ENCODE measurements at places on chromosomes 5 and 9.

DNA sequence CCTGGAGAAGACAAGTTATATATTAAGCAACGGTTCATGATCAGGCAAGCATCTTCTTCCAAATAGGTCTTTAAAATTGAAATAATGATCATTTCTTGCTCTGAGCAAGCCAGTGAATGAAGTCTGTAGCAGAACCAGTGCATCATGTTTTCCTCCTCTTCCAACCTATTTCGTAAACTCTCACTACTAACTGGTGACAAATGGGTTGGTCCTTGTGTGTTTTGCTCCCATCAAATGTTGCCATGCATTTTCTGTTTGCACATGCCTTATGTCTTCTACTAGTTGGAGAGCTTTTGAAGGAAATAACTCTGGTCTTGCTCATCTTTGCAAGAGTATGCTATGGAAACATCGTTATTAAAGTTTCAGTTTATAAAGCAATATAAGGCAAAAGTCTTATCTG lies 37.2 kb upstream of the SPDL1 start:
- no peak for DNase-seq

- no peak for DNase-seq
Measured at GRCh38 chr9:98647236-98647635, 61.5 kb downstream of the GABBR2 start.

DNA sequence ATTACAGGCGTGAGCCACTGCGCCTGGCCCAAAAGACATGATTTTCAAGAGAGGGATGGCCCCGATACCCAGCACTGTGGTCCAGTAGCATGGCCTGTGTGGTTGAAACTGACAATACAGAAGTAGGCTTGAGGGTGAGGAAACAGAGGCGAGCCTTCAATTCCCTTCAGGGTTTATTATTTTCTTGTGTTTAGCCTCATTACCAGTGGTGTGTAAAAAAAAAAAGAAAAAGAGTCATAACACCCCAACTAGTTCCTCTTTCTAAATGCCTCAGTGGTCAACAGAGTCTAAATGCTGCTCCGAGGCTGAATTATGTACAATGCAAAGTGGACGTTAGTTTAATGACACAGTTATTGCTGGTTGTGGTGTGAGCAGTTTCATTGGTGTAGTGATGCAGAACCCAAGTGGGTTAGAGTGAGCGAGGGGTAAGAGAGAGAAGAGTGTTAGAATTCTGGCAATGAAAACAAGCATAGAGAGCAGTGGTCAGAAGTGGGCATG lies 58.8 kb downstream of the SNX30 start:
- no peak for DNase-seq

GRCh38 chr9:120767451-120767850 lies 25.8 kb downstream of the FBXW2 start:
- DNase-seq: no peak

DNA sequence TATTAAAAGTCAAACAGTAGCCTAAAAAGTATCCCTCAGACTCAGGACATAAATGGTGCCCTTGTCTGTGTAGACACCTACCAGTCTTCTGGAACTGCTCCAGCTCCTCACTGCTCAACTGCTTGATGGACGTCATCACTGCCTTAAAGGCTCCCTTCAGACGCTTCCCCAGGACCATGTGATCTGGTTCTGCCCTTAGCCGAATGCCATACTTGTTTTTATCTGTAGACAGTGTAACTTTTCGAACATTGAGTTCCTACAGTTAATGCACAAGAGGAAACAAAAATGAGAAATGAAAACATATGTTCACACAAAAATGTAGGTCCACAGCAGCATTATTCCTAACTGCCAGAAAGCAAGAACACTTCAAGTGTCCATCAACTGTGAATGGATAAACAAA lies 46.2 kb downstream of the IARS1 start:
- no peak for DNase-seq

- peak; percentile 44 for DNase-seq
Measured at GRCh38 chr5:134524272-134524825, 1.1 kb upstream of the JADE2 start.

DNA sequence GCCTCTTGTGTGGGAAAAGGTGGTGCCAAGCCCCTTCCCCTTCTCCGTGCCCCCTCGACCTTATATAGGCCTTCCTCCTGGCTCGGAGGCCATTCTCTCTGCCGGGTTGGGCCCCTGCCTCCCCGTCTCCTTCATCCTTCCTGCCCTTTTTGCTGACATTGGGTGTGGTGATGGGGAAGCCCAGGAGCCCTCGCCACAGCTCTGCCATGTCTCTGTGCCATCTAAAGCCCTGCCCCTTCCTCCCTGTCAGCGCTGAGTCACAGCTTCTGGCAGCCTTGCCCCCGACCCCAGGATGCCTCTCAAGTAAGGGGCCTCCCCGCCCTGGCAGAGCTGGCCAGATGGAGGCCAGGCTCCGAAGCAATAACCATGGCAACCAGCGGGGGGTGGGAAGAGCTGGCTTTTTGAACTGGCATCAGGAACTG lies 30.4 kb downstream of the JADE2 start:
- peak; percentile 57 for DNase-seq

- DNase-seq: no peak
Measured at GRCh38 chr5:66892716-66893115, 296.5 kb downstream of the MAST4 start.

- no peak for DNase-seq
Measured at GRCh38 chr9:113720495-113720894, 155.6 kb upstream of the ZNF618 start.

GRCh38 chr9:89788434-89788833 lies 183.6 kb downstream of the GADD45G start:
- DNase-seq: no peak

DNA sequence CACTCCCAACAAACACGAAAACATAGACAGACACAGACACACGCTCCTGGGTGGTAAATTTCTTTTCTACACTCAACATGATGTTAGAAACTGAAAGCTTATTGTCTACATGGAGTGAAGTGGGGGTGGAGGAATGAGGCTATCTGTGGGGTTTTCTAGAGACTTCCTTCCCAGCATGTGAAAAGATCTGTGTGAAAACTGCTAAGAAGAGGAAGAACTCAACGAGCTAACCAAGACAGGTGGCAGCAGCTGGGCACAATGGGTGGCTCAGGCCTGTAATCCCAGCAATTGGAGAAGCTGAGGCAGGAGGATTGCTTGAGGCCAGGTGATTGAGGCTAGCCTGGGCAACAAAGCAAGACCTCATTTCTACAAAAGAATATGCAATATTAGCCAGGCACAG lies 7.6 kb downstream of the FYB1 start:
- DNase-seq: no peak

GRCh38 chr5:28500511-28500910 lies 1462.1 kb upstream of the CDH9 start:
- DNase-seq: no peak

DNA sequence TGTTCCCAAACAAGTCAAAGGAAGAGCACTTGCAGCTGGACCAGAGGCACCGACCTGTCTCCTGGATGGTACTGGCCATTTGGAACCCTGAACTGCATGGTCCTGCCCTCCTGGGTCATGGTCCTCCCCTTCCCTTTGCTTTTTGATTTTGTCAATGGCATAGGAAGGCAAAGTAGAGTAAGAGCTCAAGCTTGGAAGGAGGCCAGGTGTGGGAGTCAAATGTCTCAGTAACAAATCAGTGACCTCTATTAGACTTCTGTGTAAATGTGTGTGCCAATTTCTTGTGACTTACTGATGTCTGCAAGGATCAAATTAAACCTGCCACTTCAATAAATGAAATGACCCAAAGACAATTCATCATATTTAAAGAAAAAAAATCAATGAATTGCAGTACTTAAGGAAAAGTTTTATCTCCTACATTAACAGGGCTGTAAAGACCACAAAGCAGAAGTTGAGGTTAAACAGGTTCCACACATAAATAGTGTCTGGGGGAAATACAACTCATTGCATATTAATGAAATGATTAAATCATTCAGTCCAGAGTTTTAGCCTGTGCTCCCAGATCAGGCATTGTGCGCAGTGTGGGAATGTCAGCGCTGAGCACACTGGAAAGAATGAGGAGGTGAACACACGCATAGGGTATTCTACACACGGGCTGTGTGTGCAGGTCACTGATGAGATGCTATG lies 32.7 kb downstream of the OSMR start:
- DNase-seq: no peak

GRCh38 chr5:152097128-152097527 lies 172.5 kb upstream of the GLRA1 start:
- DNase-seq: no peak

GRCh38 chr5:139394654-139395566 lies at the start of gene PROB1:
PROB1 (minus strand) TSS chr5:139395104; CDS start chr5:139395081, 23 bp downstream.
- DNase-seq: no peak

DNA sequence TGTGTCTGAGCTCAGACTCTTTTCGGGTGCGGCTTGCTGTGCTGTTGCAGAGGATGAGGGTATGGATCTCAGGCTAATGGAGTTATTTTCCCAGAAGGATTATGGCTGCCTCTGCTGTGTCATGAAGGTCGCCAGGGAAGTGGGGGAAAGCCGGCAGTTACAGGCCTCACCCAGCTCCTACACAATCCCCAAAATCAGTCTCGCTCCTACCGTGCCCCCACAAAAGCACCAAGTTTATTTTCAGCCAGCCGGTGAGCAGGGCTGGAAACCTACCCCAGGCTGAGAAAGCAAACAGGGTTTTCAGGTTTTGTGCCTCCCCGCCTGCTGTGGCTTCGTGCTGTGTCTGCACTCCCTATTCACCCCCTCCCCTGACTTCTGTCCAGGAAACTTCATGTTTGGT lies 113.3 kb downstream of the SLC24A2 start:
- no peak for DNase-seq

DNA sequence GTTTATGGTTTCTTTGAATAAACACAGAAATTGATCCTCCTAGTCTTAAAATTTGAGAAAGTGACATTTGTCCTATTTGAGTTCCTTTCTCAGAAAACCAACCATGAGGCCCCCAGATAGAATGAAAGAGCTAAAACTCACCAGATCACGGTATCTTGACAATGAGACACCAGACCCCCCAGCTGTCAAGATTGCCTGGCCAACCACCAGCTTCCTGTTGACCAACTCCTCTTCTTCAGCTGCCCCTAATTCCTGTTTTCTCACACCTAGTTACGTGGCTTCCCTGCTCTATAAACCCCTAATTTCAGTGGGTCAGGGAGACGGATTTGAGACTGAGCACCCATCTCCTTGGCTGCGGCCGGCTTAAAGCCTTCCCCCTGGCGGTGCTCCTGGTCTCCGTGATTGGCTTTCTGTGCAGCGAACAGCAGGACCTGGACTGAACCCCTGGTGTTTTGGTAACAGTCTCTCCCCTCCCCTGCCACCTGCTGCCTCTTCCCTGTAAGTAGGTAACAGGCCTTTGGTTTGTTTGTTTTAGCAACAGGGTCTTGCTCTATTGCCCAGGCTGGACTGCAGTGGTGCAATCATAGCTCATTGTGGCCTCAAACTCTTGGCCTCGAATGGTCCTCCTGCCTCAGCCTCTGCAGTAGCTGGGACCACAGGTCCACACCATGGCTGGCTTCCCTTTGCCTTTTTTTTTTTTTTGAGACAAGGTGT lies 4.8 kb upstream of the ENTPD2 start:
- no peak for DNase-seq

DNA sequence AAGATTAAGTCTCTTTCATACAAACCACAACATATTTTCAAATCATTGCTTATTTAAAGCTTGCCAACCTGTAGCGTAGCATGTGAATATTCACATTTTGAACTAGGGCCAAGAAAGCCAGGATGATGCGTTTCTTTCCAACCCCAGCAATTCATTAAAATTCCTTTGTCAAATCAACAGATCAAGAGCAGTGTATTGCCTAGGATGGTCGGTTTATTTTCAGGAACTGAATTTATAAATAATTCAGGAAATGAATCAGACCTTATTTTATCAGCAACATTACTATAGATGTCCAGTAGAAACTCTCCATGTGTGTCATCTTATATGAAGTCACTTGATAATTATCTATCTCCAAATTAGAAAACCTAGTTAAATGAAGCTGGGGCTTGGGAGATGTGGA lies 13.2 kb upstream of the AUH start:
- no peak for DNase-seq

- no peak for DNase-seq
Measured at GRCh38 chr9:76607730-76608436, 148.9 kb downstream of the GCNT1 start.

- no peak for DNase-seq
Measured at GRCh38 chr5:154826-155225, 36.5 kb upstream of the LRRC14B start.

DNA sequence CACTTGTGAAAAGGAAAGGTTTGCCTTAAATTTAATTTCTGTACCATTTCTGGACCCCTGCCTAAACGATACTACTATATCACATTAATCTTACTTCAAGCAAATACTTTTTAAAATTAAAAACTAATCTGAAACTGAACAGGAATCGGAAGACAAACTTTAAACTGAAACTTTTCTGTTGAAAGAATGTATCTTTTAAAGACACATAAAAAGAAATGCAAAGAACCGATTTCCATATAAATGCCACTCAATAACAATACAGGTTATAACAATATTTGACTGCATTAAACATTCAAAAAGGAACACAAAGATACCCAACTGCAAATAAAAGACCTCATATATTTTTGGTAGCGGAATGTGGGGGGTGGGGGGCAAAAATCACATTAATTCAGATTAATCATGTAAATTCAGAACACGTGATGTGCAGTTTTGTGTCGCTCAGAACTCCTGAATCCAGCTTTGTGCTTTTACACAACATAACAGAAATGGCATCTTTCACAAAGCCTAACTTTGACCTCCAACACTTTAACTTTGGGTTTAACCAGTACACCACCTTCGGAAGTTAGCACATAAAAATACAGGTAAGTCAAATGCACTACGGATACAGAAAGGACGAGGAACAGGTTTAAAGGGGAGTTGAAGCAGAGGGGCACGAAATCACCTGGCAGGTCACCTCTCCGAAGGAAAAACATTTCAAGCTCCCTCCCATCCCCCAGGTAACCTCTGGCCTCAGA lies 925 bp downstream of the LIFR start:
- DNase-seq: no peak

- peak; percentile 37 for DNase-seq
Measured at GRCh38 chr9:32378993-32379729, 5.3 kb upstream of the ACO1 start.
